Lung (tissue), 17 donors: ENCODE measurements at places on chromosomes 11 and 22. TPM values are rescaled to one million over a fixed set of nuclear protein-coding genes. Genes with fewer than 3 reads are reported as not detected.

OR10A2 gene
- not detected for total RNA-seq

FAT3 gene
- total RNA-seq, result 108 TPM

PPME1 gene
- 37.7 TPM for total RNA-seq

MPPED2 gene
- 2.1 TPM for total RNA-seq

TEX12 gene
- total RNA-seq, result not detected

FGF4 gene
- total RNA-seq, result not detected

MS4A15 gene
- 26.8 TPM for total RNA-seq

MYO7A gene
- 4.4 TPM for total RNA-seq

TRPM5 gene
- 0.18 TPM for total RNA-seq

FOXRED2 gene
- 18.0 TPM for total RNA-seq

ROBO4 gene
- 52.1 TPM for total RNA-seq

TSPAN18 gene
- total RNA-seq, result 18.3 TPM

LINC01488 gene
- not detected for total RNA-seq
